ENCODE measurements at places on chromosomes 1 and 21.
A peak's percentile ranks its signal among the peaks of the same experiment; 100 is the strongest.

DNA sequence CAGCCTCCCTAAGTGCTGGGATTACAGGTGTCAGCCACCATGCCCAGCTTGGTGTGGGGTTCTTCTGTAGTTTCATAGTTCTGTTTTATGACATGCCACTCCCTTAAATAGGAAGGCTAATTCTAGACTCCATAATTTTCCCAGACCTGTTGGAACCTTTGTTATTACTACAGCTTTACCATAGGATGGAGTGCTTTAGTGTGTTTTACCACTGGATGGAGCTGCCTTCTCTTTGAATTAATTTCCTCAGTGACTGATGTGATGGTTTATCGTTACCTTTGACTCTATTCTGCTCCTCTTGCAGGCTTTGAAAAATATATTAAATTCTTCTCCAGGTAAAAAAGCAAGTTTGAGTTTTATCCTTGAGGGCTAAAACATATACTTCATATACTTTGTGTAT is 84.6 kb upstream of the NEK7 start:
- DNase-seq = peak; percentile 20

DNA sequence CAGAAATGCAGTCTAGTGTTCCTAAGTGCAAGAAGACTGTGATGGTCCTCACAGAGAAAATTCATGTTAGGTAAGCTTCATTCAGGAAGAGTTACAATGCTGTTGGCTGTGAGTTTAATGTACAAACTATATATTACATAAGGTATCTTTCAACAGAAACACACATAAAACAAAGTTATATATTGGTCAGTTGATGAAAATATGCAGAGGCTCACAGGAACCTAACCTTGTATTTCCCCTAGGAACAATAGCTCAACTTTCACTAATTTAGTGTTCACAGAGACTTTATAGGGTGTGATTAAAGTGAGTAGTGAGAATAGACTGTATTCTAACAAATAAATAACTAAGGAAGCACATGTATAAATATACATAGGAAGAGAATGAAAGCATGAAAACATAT is 676.9 kb upstream of the ADGRL4 start:
- DNase-seq = no peak

- DNase-seq = no peak
These were observed at the start of gene LAD1 for GRCh38 chr1:201399018-201399351. LAD1 (minus strand) TSS chr1:201399324; CDS start chr1:201399306, 18 bp downstream.

GRCh38 chr1:29186707-29187106 is 5.0 kb upstream of the SRSF4 start:
- DNase-seq = no peak

DNA sequence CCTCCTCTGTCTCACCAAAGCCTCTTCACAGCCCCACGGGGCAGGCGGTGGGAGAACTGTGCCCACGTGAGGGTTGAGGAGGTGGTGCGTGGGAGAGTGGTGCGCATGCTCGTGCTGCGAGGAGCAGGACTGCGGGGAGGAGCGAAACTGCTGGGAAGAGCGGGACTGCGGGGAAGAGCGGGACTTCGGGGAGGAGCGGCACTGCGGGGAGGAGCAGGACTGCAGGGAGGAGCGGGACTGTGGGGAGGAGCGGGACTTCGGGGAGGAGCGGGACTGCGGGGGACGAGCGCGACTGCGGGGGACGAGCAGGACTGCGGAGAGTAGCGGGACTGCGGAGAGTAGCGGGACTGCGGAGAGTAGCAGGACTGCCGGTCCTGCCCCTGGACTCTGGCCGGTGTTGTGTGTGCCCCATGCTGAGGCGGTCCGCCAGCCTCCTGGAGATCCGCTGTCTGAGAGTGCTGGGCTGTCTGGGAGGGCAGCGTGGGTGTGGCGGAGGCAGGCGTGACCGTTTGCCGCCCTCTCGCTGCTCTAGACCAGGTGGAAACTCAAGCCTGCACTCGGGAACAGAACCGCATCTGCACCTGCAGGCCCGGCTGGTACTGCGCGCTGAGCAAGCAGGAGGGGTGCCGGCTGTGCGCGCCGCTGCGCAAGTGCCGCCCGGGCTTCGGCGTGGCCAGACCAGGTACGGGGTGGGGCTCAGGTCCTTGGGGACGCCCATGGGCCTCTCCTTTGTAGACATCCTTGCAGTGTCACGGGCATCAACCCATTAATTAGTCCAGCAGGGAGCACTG is 24.6 kb downstream of the TNFRSF1B start:
- no peak for DNase-seq

DNA sequence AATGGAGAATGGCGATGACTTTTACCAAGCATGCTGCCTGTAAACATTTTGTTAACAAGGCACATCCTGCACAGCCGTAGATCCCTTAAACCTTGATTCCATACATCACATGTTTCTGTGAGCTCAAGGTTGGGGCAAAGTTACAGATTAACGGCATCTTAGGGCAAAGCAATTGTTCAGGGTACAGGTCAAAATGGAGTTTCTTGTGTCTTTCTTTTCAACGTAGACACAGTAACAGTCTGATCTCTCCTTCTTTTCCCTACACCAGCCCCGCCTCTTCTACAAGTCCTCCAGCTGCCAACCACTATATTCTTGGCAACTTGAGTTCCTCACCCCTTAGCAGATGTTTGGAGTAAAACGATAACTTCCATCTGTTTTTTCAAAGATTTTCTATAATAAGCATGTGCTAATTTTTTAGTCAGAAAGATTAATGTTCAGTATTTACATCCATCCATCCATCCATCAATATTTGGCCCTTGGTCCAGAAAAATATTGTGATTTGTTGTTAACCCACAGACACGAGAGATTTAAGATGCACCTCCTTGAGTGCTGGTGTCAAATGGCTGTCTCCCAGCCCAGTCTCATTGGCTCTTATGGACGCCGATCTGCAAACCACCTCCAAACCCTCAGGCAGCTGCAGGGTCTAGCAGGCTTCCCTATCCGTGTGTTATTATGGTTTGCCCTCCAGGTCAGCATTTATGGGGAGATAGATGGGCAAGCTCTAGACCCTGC is 3.8 kb downstream of the DNALI1 start:
- peak; percentile 26 for DNase-seq

- no peak for DNase-seq
These were observed 20.4 kb upstream of the PGBD2 start for GRCh38 chr1:248885646-248886045.

DNA sequence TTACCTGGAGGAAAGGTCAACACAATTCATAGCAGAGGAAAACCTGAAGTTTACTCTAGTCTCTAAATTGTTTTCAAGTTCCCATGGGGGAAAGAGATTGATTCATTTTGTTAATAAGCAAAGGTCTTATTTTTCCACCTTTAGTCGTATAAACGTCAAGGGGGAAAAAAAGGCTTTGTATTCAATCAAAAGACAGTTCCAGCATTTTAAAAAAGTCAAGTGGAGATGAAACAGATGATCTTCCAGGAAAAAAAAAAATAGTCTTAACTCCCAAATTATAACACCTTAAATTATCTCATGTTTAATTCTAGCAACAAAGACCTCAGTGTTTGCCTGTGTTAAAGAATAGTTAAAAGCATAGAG is 140.5 kb downstream of the TOMM20 start:
- DNase-seq = no peak

DNA sequence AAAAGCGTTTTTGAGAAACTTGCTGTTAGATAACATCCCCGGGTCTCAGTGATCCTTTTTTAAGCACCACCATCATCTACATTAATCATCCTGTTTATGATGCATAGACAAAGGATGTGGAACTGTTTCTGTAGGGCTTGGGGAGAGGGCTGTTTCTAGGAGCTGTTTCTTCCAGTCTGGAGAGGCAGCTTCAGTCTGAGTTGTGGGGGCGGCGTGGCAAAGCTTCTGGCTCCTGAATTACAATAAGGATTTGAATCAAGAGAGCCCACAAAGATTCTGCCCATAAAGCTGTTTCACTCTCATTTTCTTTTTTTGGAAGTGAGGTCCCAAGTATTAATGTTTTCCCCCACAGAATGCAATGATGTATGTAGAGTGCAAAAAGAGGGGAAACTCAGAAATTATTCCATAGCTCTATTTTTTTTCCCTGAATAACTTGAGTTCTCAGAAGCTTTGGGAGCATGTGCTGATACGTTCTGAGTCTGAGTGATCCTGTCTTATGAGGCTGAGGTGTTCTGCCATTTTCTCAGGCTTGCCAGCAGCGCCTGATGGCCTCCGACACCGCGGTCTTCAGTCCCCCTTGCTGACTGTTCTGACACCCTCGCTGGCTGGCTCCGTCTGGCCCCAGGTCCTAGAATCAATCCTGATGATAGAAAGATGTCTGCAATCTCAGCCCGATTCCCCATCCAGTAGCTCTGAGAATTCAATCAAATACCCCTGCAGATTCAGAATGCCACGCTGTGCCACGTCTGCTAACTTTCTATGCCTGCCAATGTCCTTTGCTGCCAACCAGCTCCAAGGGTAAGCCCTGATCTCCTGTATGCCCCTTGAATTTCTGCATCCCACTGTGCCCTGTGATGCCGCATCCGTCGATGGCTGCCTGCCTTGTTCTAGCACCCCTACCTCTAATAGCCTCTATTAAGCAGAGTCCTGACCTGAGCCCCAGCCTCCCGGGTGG is 92.4 kb upstream of the AKT3 start:
- DNase-seq = no peak

DNA sequence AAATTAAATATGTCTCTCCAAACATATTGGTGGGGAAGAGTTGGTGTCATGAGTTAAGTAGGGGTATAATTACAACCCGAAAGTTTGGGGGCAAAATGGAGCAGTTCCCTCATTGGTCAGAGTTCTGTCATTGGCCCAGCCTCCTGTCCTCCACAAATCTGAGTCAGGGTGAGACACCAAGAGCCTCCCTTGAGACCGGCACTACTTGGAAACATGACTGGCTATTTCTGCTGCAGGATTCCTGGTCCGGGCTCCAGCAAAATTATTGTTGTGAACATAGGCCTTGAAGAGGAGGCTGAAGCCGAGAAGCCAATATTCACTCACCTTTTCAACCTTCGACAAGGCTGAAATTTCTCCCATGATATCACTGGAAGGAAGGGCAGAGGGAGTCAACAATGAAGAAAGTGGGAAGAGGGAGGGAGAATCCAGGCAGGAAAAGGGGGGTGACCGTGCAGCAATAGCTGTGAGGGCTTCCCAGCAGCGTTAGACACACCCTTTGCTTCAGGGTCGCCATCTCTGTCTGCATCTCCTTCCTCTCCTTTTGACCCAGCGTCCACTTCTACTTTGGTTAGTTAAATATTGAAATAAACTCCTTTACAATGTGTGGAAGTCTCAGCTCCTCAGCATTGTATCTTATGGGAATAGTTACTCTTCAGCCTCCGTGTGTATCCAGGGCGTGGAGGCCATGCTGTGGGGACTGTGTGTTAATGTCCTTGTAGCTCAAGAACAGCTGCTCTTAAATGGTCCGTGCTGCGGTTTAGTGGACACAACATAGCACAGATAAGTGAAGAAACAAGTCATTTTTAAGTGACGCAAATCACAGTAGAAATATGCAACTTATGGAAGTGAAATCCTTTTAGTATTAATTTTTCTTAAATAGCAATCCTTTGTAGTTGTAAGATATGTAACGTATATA is 307.4 kb downstream of the DISC1 start:
- DNase-seq = no peak

DNA sequence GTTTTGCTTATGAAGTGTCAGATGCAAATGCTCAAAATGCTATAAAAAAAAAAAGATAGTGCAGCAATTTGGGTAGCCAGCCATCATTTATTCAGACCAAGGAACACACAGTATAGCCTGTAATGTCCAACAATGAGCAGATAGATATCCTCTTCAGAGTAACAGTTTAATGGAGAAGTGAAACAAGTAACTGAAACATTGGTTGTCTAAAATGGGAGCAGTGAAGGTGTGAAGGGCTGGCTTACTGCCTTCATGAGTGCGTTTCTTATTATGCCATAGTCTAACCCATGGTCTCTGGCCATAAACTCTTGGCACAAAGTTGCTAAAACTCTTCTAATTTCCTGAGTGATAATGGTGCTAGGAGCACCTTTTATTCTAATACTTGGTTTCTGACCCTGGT is 11.4 kb downstream of the RGS5 start:
- DNase-seq = no peak
